ENCODE measurements at places on chromosomes 1 and 21.

DNA sequence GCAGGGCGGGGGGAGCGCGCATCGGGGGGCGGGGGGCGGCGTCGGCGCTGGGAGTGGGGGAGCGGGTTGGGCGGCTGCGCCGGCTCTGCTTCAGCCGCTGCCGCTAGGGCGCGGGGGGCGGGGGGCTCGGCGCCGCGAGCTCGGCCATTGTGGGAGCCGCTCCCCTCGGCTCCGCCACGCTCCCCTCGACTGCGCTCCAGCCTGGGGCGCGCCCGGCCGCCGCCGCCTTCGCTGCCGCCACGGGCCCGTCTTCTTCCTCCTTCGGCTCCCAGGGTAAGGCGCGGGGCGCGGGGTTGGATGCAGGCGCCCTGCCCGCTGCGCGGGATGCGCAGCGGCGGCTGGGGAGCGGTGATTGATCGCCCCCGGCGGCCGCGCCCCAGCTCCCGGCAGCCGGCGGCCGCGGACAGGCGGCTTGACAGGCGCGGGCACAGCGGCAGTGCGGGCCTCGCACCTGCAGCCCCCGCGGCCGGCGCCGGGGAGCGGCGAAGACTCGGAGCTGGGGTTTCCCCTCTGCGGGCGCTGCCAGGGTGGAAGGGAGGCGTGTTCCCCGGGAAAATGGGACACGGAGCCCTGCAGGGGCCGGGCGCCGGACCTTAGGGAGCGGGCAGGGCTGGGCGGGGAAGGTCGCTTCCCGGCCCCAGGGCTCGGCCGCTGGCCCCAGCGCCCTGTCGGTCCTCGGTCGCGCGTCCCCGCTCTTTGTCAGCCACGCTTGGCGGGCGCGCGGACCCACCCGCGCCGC is 55.3 kb downstream of the NDUFS5 start:
- peak; percentile 58 for DNase-seq

DNA sequence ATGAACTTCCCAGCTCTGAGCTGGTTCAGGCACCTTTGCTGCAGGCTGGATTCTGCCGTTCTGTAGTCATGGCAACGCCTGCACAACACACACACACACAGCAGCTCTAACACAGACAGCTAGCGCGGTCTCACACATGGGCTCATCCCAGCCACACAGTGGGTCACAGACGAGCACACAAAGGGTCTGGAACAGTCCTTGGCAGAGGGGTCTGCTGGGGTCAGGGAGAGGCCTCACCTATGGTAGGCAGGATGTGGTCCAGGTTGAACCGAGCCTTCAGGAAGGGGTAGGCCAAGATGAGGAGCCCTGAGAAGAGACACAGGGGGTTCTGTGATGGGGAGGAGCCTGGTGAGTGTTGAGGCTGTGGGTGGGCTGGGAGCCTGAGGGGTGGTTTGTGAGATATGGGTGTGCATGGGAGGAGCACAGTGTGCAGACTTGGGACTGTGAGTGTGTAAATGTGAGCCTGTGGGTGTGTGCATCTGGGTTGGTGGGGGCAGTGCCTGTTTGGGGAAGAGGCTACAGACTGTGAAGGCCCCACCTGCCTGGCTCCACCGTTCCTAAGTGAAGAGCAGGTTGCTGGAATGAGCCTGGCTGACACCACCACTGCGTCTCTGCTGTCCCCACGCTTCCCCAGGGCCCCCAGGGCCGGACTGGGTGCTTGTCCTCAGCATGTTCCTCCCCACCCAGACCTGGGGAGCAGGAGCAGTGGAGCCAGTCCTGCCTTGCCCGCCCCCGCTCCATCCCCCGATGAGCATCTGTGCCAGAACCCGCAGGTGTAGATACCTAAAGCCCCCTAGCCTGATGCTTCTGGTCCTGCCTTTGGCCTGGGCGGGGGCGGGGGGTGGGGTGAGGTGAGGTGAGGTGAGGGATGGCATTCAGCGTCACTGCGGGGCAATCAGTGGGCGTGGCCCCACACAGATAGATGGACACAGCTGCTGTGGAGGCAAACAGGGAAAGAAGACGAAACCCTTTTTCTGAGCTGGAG is 1.5 kb downstream of the KNCN start:
- peak; percentile 84 for DNase-seq

- no peak for DNase-seq
These were observed 2.1 kb downstream of the KCNK2 start for GRCh38 chr1:215084621-215085020.

DNA sequence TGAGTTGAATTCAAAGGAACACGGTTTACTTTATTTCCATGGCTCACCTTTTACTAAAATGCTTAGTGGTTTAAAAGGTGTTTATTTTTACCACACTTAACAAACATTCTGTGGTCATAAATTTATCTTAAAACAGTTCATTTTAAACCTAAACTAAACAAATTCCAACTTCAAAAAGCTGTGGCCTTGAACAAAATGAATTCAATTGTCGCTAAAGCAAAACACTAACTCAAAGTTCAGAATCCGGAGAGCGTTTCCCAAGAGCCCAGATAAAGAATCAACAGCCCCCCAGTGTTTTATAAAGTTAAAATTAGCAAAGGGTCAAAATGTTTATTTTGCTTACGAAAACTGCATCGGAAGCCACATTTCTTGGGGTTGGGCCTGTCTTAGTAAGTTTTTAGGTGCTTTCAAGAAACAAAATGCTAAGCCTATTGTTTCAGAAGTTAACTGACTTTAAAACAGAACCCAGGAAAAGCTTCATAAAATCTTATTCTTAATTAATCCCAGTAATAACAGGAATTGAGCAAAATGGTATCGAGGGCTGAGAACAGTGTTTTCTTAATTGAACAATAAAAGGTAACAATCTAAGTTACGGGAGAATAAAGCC is 1.3 kb downstream of the PUM1 start:
- no peak for DNase-seq

DNA sequence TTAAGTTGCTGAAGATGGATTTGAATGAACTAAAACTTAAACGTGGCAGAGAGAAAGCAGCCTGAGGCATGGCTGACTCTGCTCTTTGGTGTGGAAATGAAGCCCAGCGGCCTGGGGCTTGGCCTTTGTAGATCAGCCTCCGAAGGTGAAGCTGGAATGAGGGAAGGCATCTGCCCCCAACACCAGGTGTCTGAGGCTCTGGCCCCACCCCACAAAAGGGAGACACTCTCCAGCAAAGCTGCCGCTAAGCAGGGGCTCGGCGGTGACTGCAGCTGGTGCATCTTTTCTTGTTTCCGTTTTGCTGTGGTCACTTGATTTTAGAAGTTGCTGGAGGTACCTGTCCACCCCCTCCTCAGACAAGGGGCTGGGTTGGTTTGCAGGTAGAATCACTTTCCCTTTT is 38.2 kb upstream of the NID1 start:
- no peak for DNase-seq

- DNase-seq = no peak
These were observed 154.3 kb downstream of the PLXNA2 start for GRCh38 chr1:208089761-208090370.

DNA sequence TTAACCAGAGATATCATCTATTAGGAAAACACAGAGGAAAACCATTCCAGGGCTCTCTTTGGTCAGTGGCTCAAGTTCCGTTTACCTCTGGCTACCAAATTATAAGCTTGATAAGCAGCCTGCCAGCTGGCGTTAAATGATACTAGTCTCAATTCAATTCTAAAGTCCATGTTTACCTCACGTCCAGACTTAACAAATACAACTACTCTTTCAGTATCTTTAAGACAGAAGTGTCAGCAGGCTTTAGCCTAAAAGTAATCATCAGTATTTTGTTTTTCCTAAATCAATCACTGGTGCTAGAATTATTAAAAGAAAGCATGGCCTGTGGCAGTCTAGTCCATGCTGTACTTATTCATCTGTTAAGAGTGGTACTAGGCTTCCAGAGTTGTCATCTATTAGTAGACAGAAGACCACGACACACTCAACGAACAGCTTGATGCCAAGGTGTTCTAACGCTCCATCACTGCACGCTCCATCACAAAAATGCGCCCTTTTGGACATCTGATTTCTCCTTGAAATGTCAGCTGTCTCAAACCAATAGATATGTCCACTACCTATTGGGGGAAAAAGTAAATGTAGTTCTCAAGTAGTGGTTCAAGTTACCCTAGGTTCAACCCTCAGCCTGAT is 1.5 kb downstream of the IVNS1ABP start:
- no peak for DNase-seq

- no peak for DNase-seq
These were observed 48.5 kb upstream of the SAMD13 start for GRCh38 chr1:84253036-84253435.

GRCh38 chr1:10161541-10162290 is 48.7 kb upstream of the KIF1B start:
- DNase-seq = no peak

GRCh38 chr1:190633488-190633887 is 155.8 kb upstream of the BRINP3 start:
- no peak for DNase-seq

- DNase-seq = no peak
These were observed 102.9 kb upstream of the IRF2BP2 start for GRCh38 chr1:234712891-234713305.

Measured in chondrocyte (in vitro differentiated cells).